CD8-positive, alpha-beta memory T cell (primary cell): ENCODE measurements at places on chromosomes 16 and 17. TPM values are rescaled to one million over a fixed set of nuclear protein-coding genes. Genes with fewer than 3 reads are reported as not detected.

GPR142 gene
- total RNA-seq, result not detected

P2RX1 gene
- total RNA-seq, result 0.22 TPM

- H3K4me1 ChIP-seq, result peaks cover 61% of the 10 kb centered on the region
- DNase-seq, result no peak
- H3K27me3 ChIP-seq, result no peaks in the 10 kb centered on the region
- peaks cover 45% of the 10 kb centered on the region for H3K36me3 ChIP-seq
Measured at GRCh38 chr16:28202147-28202746, 9.5 kb downstream of the XPO6 start.

- no peaks in the 10 kb centered on the region for H3K27me3 ChIP-seq
- H3K4me3 ChIP-seq, result no peak overlapping the region
- DNase-seq, result no peak
Measured at GRCh38 chr17:71505200-71505599, 615.6 kb upstream of the SOX9 start.

DNA sequence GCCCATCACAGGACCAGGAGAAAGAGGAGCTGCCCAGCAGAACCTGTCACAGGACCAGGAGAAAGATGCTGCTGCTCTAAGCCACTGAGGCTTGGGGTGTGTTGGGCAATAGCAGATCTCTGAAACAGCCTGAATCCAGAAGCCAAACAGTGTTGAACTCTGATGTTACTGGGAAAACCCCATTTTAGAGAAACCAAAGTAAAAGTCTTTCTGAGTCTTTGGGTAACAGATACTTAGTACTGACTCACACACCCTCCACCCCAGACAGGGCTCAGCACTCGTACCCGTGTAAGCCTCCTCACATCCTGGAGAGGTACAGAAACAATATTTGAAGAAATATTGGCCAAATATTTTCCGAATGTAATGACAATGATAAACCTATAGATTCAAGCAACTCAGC, 82.8 kb upstream of the GNG13 start:
- no peak for DNase-seq
- no peaks in the 10 kb centered on the region for H3K36me3 ChIP-seq
- no peaks in the 10 kb centered on the region for H3K4me1 ChIP-seq
- H3K27me3 ChIP-seq, result no peaks in the 10 kb centered on the region
- no peak overlapping the region for H3K4me3 ChIP-seq
- H3K27ac ChIP-seq, result no peak overlapping the region
